ENCODE measurements at places on chromosomes 2 and 18.

DNA sequence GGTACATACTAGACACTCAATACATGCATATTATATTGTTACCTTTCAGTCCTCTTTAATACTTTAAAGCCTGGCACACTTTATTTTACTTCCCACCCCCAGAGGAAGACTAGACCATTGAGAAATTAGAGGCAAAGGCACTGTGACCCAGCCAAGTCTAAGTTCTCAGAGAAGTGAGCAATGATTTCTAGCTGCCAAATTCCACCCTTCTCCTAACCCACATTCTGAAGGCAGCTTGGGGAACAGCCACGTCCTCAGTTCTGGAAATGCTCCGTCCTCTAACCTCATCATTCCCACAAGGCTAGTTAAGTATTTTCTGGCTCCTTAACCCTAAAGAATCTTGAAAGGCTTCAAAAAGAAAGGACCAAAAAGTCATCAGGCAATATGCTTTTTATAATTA is 86.6 kb downstream of the COL5A2 start:
- H3K4me3 ChIP-seq, result no peak overlapping the region
- DNase-seq, result peak; percentile 71
- H3K27me3 ChIP-seq, result no peaks in the 10 kb centered on the region
- no peak overlapping the region for H3K27ac ChIP-seq
- no peaks in the 10 kb centered on the region for H3K4me1 ChIP-seq

DNA sequence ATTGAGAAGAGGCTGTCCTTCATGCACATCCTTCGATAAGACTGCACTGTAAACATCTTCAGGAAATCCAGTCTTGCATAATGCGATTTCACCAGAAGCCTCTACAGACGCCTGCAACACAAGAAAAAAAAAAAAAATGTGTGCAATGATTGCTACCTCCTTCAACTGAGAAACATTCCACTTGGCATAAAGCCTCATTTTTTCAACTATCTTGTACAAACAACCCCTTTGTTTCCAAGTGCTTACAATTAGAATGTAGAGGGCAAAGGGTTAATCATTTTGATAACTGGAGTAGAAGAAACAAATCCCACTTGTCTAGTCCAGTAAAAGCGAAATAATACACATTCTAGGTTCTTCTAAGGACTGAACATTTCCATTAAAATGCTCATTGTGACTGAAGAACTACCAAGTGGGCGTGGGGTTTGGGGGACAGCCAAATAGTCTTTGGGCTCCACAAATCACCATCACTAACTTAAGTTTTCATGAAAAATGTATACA is 29.2 kb downstream of the CDH2 start:
- no peak overlapping the region for H3K4me3 ChIP-seq
- H3K27me3 ChIP-seq, result no peaks in the 10 kb centered on the region
- no peaks in the 10 kb centered on the region for H3K36me3 ChIP-seq

- H3K4me1 ChIP-seq, result no peaks in the 10 kb centered on the region
- no peak overlapping the region for H3K27ac ChIP-seq
- H3K4me3 ChIP-seq, result no peak overlapping the region
Measured at GRCh38 chr2:204946892-204947291, 401.6 kb downstream of the PARD3B start.

- H3K36me3 ChIP-seq, result no peaks in the 10 kb centered on the region
- no peak for DNase-seq
Measured at GRCh38 chr2:34099377-34099776, 500.3 kb upstream of the FAM98A start.

DNA sequence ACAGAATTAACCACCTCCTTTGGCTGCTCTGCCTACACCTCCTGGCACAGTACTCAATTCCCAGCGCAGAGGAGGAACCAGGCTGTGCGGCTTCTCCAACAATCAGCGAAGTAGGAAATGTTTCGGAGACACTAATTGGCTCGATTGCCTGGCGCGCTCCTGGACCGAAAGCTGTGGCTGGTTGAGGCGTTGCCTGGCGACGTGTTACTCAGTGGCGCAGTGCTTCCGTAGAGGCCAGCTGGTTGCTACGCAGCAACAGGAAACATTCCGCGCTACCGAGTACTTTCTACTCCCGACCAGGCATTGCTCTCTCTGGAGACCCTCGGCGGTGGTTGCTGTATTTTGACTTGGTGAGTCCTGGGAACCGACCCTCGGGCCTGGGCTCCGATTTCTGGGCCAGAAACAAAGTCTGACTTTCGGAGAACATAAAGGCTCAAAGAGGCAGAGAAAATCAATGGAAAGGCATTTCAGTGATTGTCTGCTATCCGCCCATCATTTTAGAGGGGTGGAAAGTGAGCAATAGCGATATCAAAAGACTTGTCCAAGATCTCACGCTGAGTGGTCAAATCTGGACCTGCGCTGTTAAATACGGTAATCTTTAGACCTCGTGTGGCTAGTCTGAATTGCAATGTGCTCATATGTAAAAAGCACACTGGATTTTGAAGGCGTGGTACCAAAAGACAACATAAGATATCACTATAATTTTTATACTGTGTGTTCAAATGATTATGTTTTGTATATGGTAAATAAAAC is at the start of gene DNAH6:
DNAH6 (plus strand) TSS at position 265 of the 753 bp plus-strand sequence. CDS start 1,329 bp downstream, outside the sequence.
- peak within 1 kb of the TSS; percentile 11 for H3K4me3 ChIP-seq
- peak; percentile 99 for DNase-seq
- no peaks in the 10 kb centered on the region for H3K27me3 ChIP-seq
- H3K4me1 ChIP-seq, result no peaks in the 10 kb centered on the region
- H3K36me3 ChIP-seq, result no peaks in the 10 kb centered on the region

Measured in lung (tissue), 17 donors.